CD4-positive, alpha-beta T cell treated with Interleukin-12 subunit alpha and Interleukin-12 subunit beta, for 1 hour (primary cell): ENCODE measurements at places on chromosomes 4 and X.

GRCh38 chr4:81912376-81913030 lies 440.8 kb upstream of the RASGEF1B start:
- no peak for DNase-seq

GRCh38 chr4:24071612-24072372 lies 181.9 kb upstream of the PPARGC1A start:
- no peak for DNase-seq

DNA sequence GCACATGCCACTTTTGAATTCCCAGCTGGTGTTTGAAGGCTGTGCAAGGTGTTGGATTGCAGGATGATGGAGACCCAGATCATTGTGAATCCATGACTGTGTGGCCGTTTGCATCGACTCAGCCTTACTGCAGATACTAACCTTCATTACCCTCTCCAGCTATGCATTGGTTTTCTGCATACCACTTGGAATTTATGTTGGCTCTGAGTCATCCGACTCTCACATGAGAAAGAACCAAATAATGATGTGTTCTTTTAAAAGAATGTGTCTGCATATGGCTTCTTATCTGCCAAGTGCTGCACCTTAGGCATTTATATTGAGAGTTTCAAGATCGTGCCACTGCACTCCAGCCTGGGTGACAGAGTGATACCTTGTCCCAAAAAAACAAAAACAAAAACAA lies 106.7 kb upstream of the PRKX start:
- DNase-seq: no peak

DNA sequence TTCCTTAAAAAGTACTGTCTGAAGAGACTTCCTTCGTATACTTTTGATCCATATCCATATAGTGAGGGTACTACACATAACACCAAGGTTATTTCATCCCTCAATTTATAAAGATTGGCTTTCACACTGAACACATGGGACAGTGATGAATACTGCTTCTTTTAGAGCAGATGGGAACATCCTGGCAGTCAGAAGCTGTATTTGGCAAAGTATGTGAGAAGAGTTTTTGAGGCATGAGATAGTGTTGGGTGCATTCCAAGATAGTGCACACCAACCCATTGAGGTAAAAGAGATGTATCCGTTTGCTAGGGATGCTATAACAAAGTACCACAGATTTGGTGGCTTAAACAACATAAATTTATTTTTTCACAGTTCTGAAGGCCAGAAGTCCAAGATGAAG lies 141.1 kb downstream of the MOSPD2 start:
- DNase-seq: no peak

GRCh38 chr4:114561590-114561989 lies 37.0 kb upstream of the UGT8 start:
- DNase-seq: no peak

DNA sequence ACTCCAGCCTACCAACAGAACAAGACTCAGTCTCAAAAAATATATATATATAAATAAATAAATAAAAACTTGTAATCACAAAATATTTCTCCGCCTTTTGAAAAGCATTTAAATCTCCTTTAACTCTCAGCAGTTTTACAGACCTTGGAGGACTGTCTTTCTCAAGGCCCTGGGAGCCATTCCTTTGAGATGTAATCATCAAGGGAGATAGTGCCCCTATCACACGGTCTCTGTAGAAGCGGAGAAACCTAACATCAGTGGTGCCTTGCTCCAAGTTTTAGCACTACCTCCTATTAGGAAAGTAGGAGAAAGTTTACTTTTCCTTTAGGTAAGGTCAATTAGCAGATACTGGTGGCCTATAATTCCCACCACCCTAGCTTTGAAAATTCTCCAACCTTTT lies 58.5 kb downstream of the ANTXR2 start:
- no peak for DNase-seq

DNA sequence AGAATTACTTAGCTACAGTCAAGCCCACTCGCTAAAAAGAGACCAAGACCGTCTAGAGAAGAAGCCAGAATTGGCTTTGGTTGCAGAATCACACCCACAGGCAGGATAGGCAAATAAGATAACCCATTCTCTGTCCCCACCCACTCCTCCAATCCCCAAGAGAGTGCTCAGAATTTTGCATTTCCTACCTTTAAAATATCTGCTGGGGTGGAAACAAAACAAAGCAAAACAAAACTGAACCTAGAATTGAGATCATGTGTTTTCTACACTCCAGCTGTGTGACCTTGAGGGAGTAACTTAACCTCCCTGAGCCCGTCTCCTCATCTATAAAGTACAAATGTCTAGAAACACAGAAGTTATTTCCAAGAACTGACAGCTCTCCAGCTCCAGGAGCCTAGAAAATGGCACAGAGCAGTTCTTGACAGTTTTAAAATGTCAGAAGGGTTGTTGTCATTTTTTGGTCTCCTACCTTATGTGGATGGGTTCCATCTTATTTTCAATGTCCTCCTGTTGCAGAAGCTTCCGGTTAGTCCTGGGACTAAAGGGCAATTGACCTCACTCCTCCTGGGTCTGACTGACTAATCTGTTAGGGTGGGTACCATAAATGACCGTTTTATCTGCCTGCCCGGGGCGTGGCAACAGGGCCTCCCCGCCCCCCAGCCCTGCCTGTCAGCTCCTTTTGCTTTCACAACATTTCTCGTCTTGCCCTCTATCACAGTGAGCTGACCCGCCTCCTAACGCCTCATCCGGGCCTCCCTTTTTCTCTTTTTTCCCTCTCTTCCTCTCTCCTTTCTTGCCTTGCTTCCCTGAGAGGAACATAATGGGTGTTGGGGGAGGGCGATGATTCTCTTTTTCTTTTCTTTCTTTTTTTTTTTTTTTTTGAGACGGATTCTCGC lies 114.0 kb downstream of the RBM47 start:
- no peak for DNase-seq
